ENCODE measurements at places on chromosomes 5 and 9. TPM values are rescaled to one million over a fixed set of nuclear protein-coding genes. Genes with fewer than 3 reads are reported as not detected.

ARHGEF28 gene
- polyA plus RNA-seq, result not detected

ZNF883 gene
- polyA plus RNA-seq, result 1.7 TPM

PCA3 gene
- not detected for polyA plus RNA-seq

ENHO gene
- 0.47 TPM for polyA plus RNA-seq

ZDHHC11B gene
- polyA plus RNA-seq, result not detected

JAKMIP2 gene
- polyA plus RNA-seq, result 1.7 TPM

DNA sequence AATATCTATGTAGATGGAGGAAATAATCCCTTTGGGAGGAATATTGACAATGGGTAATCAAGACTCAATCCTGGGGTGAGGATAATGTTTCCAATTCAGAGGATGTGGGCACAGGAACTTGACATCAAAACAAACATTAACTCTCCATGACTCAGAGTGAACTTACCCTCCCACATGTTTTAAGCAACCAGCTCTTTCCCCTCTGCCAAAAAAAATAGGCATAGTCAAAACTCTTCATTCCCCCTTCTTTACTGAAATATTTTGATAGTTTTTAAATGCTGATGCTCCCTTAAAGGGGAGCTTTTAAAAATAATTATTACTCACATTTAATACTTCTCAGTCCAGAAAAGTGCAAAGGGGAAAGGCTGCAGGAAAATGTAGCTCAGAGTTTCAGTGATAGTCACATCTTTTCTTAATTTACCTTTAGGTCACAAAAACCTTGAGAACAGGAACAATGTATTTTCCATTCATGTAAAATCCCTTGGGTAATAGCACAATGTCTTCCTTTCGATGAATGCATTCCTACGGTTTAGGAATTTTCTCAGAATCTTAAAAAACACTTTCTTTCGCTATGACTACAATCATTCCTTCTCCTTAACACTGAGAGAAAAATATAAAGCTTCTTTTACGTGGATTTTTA, 298.4 kb upstream of the GRAMD2B start:
- H3K36me3 ChIP-seq, result no peaks in the 10 kb centered on the region
- no peak overlapping the region for H3K27ac ChIP-seq
- no peaks in the 10 kb centered on the region for H3K27me3 ChIP-seq
- H3K4me1 ChIP-seq, result no peaks in the 10 kb centered on the region
- no peak overlapping the region for H3K4me3 ChIP-seq

GRCh38 chr5:167565189-167565954, 726.1 kb upstream of the WWC1 start:
- H3K27ac ChIP-seq, result no peak overlapping the region
- H3K4me1 ChIP-seq, result no peaks in the 10 kb centered on the region
- no peak overlapping the region for H3K4me3 ChIP-seq
- no peaks in the 10 kb centered on the region for H3K36me3 ChIP-seq
- no peak for DNase-seq
- H3K27me3 ChIP-seq, result no peaks in the 10 kb centered on the region

DNA sequence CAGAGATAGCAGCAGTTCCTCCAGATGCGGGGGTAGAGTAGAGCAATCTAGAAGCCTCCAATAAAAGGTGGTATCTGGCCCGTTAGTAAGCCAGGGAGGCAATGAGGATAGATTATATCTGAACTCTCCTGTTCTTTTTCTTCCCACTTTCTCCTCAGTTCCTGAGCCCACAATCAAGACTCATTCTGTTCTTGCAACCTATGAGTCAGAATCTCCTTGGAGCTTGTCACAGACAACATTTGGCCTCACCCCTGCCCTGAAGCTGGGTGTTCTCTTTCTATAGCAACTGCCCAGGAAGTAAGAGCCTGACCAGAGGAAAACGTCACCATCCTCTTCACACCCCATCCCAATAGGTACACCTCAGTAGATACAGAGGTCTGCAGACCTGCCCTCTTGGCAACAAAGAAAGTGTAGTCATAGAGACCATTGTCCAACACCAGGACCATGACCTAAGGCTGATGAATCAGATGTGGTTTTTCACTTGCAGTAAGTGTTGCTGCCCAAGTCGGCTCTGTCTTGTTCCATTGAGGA, 76.3 kb upstream of the PCA3 start:
- no peak overlapping the region for H3K27ac ChIP-seq
- no peaks in the 10 kb centered on the region for H3K27me3 ChIP-seq
- no peak overlapping the region for H3K4me3 ChIP-seq
- no peaks in the 10 kb centered on the region for H3K36me3 ChIP-seq

- H3K27me3 ChIP-seq, result no peaks in the 10 kb centered on the region
- no peaks in the 10 kb centered on the region for H3K4me1 ChIP-seq
- no peak overlapping the region for H3K27ac ChIP-seq
Observed at GRCh38 chr9:112261133-112261532, 72.3 kb downstream of the PTBP3 start.

- H3K36me3 ChIP-seq, result peaks cover 56% of the 10 kb centered on the region
- no peak overlapping the region for H3K27ac ChIP-seq
- no peak for DNase-seq
- H3K4me1 ChIP-seq, result peaks cover 80% of the 10 kb centered on the region
Observed at GRCh38 chr5:134547579-134547978, 22.1 kb downstream of the JADE2 start.

DNA sequence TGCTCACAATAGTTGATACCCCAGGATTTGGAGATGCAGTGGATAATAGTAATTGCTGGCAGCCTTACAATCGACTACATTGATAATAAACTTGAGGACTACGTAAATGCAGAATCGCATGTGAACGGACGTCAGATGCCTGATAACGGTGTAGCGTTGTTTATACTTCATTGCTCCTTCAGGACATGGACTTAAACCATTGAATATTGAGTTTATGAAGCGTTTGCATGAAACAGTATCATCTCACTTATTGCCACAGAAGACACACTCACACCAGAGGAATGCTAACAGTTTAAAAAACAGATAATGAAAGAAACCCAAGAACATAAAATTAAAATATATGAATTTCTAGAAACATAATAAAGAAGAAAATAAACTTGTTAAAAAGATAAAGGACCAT, 101.6 kb downstream of the GABBR2 start:
- H3K27me3 ChIP-seq, result no peaks in the 10 kb centered on the region
- no peaks in the 10 kb centered on the region for H3K36me3 ChIP-seq
- no peak overlapping the region for H3K27ac ChIP-seq
- H3K4me1 ChIP-seq, result no peaks in the 10 kb centered on the region

DNA sequence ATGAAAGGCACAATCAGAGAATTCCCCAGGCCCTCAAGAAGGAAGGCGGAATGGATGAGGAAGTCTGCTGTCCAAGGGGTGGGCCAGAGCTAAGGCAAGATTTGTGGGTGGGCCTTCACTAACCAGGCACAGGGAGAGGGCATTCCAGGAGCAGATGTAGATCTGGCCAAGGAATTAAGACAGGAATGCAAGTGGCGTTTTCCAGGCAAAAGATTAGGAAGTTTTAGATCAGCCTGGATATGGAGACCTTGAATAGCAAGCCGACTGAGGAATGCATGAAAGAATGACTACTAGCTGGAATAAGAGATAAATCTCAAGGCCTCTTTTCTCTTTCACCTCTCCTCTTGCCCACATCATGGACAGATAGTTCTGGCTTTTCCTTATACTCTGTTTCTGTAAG, 68.5 kb downstream of the GHR start:
- no peak overlapping the region for H3K27ac ChIP-seq
- H3K4me3 ChIP-seq, result no peak overlapping the region
- H3K27me3 ChIP-seq, result no peaks in the 10 kb centered on the region
- no peak for DNase-seq
- H3K36me3 ChIP-seq, result no peaks in the 10 kb centered on the region

DNA sequence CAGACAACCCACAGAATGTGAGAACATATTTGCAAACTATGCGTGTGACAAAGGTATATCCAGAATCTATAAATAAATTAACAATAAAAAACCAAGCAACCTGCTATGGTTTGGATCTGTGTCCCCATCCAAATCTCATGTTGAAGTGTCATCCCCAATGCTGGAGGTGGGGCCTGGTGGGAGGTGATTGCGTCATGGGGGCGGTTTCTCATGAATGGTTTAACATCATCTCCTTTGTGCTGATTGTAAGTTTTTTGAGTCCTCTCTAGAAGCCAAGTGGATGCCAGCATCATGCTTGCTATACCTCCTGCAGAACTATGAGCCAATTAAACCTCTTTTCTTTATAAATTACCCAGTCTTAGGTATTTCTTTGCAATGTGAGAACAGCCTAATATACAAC, 335.4 kb downstream of the MAN2A1 start:
- no peak for DNase-seq
- H3K27ac ChIP-seq, result no peak overlapping the region
- H3K4me1 ChIP-seq, result no peaks in the 10 kb centered on the region
- no peak overlapping the region for H3K4me3 ChIP-seq

- no peak for DNase-seq
- H3K4me3 ChIP-seq, result no peak overlapping the region
- no peak overlapping the region for H3K27ac ChIP-seq
- no peaks in the 10 kb centered on the region for H3K4me1 ChIP-seq
- H3K27me3 ChIP-seq, result no peaks in the 10 kb centered on the region
Observed at GRCh38 chr5:168765551-168766425, 186.6 kb upstream of the PANK3 start.

- H3K4me1 ChIP-seq, result peaks cover 9% of the 10 kb centered on the region
- no peak overlapping the region for H3K27ac ChIP-seq
- H3K36me3 ChIP-seq, result no peaks in the 10 kb centered on the region
- no peak overlapping the region for H3K4me3 ChIP-seq
- H3K27me3 ChIP-seq, result no peaks in the 10 kb centered on the region
Observed at GRCh38 chr9:115035841-115036612, 81.9 kb downstream of the TNC start.

GRCh38 chr9:83296123-83296522, 233.2 kb upstream of the RASEF start:
- DNase-seq, result no peak
- H3K4me3 ChIP-seq, result no peak overlapping the region
- H3K4me1 ChIP-seq, result no peaks in the 10 kb centered on the region
- H3K27ac ChIP-seq, result no peak overlapping the region

All from CD4-positive, alpha-beta memory T cell (primary cell).